Activated T-helper 17 cell treated with anti-CD3 and anti-CD28 coated beads, Interleukin-2, amount 50 U/mL, for 72 hours (primary cell): ENCODE measurements at places on chromosomes 16 and 17.

GRCh38 chr17:14815079-14815478 lies 450.0 kb downstream of the PMP22 start:
- peak; percentile 89 for ATAC-seq

- no peak for ATAC-seq
Measured at GRCh38 chr16:16164243-16164642, 59.1 kb downstream of the ABCC6 start.

GRCh38 chr17:8875957-8876356 lies 8.5 kb upstream of the PIK3R6 start:
- peak; percentile 16 for ATAC-seq

GRCh38 chr16:75697571-75697970 lies 3.7 kb downstream of the DUXB start:
- no peak for ATAC-seq

DNA sequence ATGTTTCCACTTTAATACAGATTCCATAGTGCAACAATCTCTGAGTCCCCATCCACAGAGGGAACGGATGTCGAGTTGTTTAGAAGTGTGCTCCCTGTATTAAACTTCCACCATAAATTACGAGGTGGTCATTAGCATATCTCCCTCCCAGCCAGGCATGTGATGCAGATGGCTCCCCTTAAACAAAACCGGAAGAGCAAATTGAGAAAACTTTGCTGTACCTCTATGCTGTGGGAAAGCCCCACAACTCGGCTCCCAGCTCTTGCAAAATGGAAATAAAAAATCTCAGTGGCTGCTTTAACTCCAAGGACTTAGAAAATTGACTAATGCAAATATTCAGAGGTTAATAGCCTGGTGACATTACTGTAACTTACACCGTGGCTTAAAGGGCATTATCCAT lies 290.9 kb downstream of the MAF start:
- peak; percentile 49 for ATAC-seq

- no peak for ATAC-seq
Measured at GRCh38 chr17:78358538-78359320, 1.1 kb downstream of the SOCS3 start.

DNA sequence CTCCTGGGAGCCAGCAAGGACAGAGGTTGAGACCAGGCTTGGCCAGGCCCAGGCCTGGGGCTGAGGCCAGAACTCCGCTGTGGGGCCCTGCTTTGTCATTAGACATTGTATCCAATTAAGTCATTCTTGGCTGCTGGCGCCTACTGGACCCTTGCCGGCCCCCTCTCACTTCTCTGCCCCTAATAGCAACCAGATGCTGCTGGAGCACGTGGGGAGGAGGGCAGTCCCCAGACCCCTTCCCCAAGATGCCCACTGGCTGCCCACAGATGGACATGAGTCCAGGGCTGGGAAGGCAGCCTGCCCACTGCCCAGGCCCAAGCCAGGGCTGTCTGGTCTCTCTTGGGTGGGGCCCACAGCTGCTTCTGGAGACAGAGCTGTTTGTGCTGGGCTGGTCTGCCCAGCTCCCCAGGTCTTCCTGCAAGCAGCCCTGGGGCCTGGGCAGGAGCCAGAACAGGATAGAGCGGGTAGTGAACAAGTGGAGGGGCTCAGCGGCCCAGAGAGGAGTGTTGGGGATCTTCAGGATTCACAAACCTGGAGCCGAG lies 7.8 kb downstream of the PLXDC1 start:
- ATAC-seq, result no peak

GRCh38 chr16:77353587-77354263 lies 81.1 kb downstream of the ADAMTS18 start:
- ATAC-seq, result no peak

DNA sequence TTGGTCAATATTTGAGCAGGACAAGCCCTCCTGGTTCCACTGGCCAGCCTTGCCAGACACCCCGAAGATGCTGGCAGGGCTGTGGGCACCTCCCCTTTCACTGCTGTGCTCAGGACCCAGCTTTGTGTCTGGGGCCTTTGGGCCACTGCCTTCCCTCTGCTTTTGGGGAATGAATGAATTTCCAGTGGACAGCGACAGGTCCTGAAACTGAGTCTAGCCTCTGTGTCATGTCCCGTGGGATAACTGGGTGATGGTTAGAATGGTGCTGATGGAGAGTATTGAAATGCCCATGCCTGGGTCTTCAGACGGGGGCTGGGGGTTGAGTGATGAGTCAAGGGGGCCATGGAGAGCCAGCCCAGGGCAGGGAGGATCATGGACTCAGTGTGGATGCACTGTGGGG lies 135.8 kb downstream of the FOXL1 start:
- ATAC-seq, result no peak

- peak; percentile 49 for ATAC-seq
Measured at GRCh38 chr17:49557312-49558024, 18.2 kb upstream of the NXPH3 start.

DNA sequence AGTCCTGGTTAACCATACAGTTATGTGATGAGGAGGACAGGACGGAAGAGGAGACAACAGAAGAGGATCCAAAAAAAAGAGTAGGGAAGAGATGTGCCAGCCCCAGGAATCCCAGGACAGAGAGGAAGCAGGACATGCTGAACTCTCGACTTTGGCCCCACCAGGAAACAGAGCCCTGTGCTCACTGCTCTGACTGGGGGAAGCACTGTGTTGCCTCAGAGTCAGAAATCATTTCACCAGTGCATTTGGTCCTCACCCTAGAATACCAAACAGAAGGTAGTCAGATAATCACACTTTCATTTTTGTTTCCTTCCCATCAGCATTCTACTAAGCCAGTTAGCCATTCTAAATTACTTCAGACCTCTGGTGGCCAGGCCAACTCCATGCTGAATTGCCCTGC lies 421.0 kb upstream of the CDH5 start:
- no peak for ATAC-seq

DNA sequence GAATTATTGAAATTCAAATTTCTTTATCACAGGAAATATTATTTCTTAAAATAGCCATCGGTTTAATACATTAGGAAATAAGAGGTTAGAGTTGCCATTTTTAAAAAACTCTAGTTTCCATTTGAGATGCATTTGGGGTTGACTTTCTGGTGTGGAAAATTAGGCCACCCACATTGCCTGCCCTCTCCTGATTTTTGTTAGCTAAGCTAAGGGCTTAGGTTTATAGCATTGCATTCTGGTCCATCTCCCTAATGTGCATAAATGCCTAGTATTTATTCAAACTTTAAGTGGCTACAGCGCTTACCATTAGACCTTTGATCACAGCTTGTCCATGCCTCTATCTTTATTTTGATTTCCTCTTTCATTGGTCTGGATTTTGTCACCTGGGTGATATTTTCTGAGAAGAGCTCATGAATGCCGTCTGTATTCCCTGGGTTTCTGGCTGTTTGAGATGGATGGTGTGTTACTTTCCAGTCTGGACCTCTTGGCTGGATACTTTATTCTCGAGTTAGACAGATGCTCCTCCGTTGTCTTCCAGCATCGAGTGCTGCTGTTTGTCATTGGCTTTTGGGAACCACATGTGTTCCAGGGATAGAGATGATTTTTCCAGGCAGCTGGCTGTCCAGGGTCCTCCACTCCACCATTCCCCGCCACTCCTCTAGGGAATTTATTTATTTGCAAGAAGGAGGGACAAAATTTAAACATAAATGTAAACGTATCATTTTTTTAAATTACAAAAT lies 120.3 kb downstream of the KATNIP start:
- no peak for ATAC-seq

DNA sequence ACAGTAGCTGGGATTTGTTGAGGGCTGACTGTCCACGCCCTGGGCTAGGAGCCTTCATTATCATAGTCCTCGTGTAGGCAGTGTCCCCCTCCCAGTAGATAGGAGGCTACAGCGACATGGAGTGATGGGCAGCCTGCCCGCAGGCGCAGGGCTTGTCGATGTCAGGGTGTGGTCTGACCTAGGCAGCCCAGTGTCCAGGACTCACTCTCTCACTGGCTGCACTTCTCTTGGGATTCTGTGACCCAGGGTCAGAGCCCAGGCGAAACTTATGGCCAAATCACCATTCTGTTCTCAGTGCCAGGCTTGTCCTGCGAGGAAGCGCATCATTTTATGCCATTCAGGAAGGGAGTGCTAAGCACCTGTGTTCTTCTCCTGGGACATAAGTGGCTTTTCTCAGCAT lies 32.6 kb downstream of the SHISA6 start:
- no peak for ATAC-seq

GRCh38 chr17:1116602-1117001 lies 63.2 kb downstream of the ABR start:
- no peak for ATAC-seq

GRCh38 chr16:1042866-1043265 lies 29.7 kb upstream of the SSTR5 start:
- no peak for ATAC-seq

GRCh38 chr17:7404737-7405349 lies 946 bp upstream of the TMEM256 start:
- ATAC-seq, result peak; percentile 50

DNA sequence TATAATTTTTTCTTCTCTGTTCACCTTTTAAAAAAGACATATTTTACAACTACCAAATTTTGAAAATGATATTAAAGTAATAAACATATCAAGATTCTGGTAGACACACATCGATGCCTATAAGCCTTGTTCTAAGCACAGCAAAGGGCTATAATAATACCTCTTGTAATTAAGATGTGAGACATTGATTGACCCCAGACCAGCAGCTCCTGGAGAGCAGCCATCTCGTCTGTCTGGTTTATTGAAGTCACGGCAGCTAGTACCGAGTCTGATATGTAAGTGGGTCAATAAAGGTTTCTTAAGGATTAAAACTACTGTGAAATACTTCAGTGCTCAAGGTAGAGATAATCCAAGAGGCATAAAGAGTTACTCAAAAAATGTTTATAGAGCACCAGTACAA lies 76.1 kb downstream of the C17orf58 start:
- no peak for ATAC-seq

DNA sequence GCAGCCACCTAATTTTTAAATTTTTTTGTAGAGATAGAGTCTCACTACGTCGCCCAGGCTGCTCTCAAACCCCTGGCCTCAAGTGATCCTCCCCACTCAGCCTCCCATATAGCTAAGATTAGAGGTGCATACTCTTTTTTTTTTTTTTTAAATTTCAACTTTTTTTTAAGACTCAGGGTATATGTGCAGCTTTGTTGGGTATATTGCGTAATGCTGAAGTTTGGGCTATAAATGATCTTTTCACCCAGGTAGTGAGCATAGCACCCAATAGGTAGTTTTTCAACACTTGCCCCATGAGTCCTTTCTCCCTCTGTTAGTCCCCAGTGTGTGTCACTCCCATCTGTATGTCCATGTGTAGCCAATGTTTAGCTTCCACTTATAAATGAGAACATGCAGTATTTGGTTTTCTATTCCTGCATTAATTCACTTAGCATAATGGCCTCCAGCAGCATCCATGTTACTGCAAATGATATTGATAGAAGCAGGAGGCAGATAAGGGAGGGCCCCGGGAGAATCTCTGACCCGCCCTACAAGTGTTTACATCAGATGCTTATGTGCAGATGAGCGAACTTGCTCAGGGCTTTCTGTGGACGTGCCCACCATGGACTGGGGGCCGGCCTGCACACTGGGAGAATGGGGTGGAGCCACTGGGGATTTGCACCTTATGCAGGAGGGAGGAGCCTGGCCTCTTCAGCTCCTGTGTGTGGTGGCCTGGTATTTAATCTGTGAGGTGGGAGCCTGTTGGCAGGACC lies 110.3 kb upstream of the ZKSCAN2 start:
- ATAC-seq, result no peak

GRCh38 chr17:45225051-45225700 lies 3.5 kb downstream of the FMNL1 start:
- peak; percentile 15 for ATAC-seq

DNA sequence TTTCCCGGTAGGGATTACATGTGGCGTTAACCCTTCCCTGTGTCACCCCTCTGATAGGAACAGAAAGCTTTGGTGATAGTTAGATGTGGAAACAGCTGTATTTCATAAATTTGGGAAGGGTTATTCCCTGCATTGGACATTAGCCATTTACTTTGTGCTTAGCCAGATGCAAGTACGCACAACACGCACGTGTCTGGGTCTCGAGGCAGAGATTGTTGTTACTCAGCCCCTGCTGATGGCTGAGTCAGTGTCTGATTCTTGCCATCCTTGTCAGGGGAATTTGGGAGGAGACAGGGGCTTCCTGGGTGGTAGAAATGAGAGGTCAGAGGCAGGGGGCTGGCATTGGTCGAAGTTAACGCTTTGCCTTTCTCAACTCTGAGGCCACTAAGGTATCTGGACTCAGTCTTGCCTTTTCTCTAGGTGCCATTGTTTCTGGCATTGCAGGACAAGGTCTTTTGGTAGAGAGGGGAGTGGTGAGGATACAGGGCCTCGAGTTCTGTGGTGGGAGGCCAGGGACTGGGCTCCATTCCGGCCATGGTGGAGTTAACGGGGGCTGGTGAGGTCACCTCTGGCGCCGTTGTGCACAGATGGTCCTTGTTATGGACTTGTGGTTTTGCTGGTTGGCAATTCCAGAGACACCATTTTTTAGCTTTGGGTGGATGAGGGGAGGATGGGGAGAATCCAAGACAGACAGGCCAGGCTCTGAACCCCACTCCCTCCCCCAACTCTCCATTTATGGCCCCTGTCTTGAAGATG lies 8.2 kb downstream of the MMP2 start:
- ATAC-seq, result no peak

DNA sequence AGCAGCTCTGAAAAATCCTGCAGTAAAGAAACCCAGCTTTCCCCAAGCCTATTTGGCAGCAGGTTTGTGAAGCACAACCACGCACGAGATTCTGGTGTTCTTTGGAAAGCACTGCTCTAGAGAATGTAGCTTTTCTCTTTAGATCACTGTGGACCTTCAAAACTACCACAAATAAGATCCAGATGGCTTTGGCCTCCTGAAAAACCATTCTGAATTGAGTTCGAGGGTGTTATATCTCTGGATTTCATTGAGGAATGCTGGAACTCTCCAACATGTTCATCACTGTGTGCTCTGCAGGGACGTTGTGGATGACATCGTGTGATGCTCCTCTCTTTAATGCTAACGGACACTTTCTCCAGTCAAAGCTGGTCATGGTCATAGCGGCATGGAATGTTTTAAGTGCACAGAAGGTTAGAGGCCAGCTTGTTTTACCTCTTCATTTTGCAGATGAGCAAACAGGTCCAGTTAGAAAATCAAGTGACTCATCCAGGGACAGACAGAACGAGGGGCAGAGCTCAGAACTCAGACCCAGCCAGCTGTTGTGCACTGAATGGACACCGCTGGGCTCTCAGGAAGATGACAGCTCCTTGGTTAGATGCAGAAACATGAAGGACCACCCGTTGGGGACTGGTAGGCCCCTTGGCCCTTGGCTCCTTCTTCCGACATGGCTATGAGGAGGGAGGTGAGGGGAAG lies 37.2 kb downstream of the CCDC42 start:
- no peak for ATAC-seq
